Vagina (tissue), 2 donors: ENCODE measurements at places on chromosomes 1 and 21. TPM values are rescaled to one million over a fixed set of nuclear protein-coding genes. Genes with fewer than 3 reads are reported as not detected.

- no peak overlapping the region for H3K27ac ChIP-seq
- H3K36me3 ChIP-seq = no peaks in the 10 kb centered on the region
- no peak for DNase-seq
- no peaks in the 10 kb centered on the region for H3K27me3 ChIP-seq
- no peak overlapping the region for H3K4me3 ChIP-seq
Observed at GRCh38 chr1:228304225-228304624, 96.4 kb downstream of the OBSCN start.

DNA sequence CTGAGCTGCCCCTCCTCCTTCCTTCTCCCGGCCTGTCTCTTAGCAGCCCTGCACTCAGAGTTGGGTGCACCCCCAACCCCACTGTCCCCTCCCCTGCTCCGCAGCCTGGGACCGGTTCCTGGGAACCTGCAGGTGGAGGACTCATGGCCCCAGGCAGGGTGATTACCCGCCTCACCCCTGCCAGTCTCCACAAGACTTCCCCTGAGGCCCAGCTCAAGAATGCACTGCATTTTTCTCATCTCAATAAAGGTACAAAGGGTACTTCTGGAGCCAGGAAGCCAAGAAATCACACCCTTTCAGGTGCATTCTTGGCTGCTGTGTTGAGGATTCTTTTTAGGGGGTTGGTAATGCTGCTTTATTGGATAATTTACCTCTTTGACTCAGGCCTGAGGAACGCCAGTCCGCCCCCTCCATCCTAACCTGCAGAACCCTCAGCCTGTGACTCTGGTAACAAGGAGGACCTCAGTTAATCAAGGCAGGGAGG, 126.3 kb upstream of the TMPRSS2 start:
- no peaks in the 10 kb centered on the region for H3K27me3 ChIP-seq
- no peak for DNase-seq
- no peaks in the 10 kb centered on the region for H3K36me3 ChIP-seq
- peaks cover 24% of the 10 kb centered on the region for H3K4me1 ChIP-seq
- H3K27ac ChIP-seq = no peak overlapping the region

- no peak for DNase-seq
- H3K27ac ChIP-seq = no peak overlapping the region
- no peaks in the 10 kb centered on the region for H3K27me3 ChIP-seq
- peaks cover 6% of the 10 kb centered on the region for H3K4me1 ChIP-seq
- H3K36me3 ChIP-seq = no peaks in the 10 kb centered on the region
- no peak overlapping the region for H3K4me3 ChIP-seq
Observed at GRCh38 chr1:179305450-179305849, 11.9 kb downstream of the SOAT1 start.

DNA sequence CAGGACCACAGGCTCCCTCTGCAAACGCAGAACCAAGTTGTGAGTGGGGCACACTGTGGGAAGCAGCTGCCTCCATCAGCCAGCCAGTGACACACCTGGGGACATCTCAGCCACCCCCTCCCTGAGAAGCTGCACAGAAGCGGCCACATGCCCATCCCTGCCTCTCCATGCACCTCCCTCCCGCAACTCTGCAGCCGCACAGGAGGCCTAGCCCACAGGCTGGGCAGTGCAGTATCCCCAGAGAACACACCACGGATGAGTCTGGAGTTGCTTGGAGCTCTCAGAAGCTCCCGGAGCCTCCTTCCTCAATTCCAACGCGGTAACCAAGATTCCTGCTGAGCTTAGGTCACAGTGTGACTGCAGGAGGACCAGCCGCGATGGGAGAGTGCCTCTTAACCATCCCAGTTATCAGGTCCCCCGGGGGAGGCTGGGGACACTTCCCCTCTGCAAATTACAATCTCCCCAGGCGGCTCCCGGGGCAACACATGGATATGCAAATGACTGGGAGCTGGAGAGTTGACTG, 1.2 kb upstream of the WNT3A start:
- no peaks in the 10 kb centered on the region for H3K36me3 ChIP-seq
- H3K27ac ChIP-seq = no peak overlapping the region
- H3K4me3 ChIP-seq = no peak overlapping the region
- no peaks in the 10 kb centered on the region for H3K27me3 ChIP-seq
- peak; percentile 74 for DNase-seq

Gene SDC3
- total RNA-seq = 20.1 TPM

DNA sequence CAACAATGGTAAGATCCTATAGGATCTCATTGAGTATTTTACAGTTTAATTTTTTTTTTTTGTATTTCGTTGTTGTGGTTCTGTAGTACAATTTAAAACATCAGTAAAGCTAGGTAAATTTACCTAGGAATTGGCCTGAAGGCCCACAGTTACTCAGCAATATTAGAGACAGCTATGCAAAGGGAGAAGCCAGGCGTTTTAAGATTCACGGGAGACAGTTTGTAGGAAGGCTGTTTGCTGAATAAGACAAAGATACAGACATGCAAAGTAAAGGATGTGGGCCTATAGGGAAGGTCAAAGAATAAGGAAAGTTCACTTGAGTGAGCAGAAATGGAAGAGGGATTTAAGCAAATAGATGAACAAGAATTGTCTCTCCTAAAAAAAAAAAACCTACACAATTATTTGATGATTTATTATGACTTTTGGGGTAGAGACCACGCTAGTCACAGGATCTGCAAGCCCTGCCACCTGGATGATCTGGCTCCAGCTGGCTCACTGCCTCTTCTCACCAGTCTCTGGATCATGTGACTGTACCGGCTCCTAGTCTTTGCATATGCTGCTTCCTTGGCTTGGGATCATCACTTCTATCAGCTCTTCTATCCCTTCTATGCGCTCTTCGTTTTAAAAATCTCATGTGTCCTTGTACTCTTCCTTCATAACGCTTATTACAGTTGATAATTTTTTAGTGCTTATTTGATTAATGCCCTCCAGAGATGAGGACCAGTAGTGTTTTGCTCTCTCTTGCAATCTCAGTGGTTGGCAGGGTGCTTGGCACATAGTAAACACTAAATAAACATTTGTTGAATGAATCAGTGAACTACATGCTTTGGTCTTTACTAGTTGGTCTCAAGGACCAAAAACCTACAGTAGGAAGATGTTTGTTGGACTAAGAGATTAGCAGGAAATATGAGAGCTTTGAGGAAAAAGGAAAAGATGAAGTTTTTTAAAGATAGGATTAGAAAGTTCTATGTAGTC, 14.1 kb downstream of the DYRK1A start:
- no peaks in the 10 kb centered on the region for H3K27me3 ChIP-seq
- peaks cover 86% of the 10 kb centered on the region for H3K4me1 ChIP-seq
- no peak overlapping the region for H3K27ac ChIP-seq
- no peaks in the 10 kb centered on the region for H3K36me3 ChIP-seq
- no peak for DNase-seq

GRCh38 chr21:34695434-34695833, 26.6 kb downstream of the CLIC6 start:
- no peaks in the 10 kb centered on the region for H3K36me3 ChIP-seq
- no peaks in the 10 kb centered on the region for H3K27me3 ChIP-seq
- H3K4me3 ChIP-seq = no peak overlapping the region

DNA sequence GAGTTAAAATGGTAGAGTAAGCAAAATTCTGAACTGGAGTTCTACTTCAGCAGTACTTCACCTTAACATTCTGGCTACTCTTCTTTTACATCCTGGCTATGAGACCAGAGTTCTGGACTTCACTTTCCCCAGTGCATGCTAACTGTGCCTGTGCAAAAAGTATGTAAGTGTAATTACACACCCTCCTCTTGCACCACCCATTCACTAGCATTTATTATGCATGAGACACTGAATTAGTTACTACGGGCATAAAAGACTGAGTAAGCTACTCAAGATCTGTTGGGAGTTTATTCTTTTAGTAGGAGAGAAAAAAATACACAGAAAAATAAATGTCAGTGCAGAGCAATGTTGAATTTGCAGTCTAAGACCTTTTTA, 87.2 kb downstream of the GIPC2 start:
- H3K27ac ChIP-seq = no peak overlapping the region
- H3K36me3 ChIP-seq = no peaks in the 10 kb centered on the region
- no peaks in the 10 kb centered on the region for H3K27me3 ChIP-seq
- no peak for DNase-seq
- H3K4me3 ChIP-seq = no peak overlapping the region

DNA sequence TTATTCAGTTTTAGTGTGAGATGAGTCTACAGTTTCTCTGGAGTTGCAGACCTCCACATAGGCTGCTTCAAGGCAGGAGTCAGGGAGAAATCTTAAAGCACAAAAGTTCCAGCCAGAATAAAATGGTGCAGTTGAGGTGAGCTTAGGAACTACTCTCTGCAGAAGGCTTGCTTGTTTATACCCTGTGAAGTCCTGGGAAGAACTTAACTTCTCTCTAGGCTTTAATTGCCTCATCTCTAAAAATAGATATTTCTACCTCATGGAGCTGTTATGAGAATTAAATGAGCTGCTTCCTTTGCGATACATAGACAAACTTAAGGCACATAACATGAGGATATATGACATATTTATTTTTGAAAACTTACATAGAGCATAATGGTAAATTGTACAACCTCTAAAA, 286.2 kb downstream of the GPATCH2 start:
- no peaks in the 10 kb centered on the region for H3K4me1 ChIP-seq
- no peak for DNase-seq
- H3K27ac ChIP-seq = no peak overlapping the region
- no peaks in the 10 kb centered on the region for H3K36me3 ChIP-seq

DNA sequence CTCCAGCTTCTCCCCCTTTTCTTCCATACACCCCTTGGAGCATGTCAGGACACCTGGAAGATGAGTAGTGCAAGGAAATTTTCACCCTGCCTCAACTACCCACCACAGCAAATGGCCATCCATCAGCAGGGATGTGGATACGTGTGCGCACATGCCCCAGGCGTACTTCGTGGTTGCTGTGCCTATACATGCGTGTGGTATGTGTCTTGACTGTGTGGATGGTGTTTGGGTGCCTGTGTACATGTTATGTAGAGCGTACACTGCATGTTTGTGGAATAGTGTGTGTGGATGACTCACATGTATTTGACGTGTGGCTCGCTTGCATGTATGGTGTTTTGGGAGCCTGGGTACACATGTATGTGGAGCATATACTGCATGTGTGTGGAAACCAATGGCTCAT, 158.5 kb downstream of the RRAGC start:
- peak; percentile 71 for DNase-seq
- H3K27me3 ChIP-seq = no peaks in the 10 kb centered on the region
- no peak overlapping the region for H3K27ac ChIP-seq
- H3K4me1 ChIP-seq = no peaks in the 10 kb centered on the region
- no peaks in the 10 kb centered on the region for H3K36me3 ChIP-seq
- no peak overlapping the region for H3K4me3 ChIP-seq

DNA sequence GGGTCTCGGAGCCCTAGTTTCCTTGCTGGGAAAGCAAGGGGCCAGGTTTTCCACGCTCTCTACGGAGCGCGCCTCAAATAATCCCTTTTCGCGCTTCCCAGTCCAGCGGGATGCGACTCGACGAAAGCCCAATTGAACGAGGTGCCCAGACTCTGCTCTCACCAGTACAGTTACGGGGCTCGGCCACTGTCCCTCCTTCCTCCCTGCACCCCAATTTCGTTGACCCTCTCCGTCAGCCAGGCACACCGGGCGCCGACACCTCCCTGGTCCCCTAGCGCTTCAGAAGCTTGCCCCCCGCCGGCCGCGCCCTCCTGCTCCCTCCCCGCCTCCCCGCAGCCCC, 389 bp downstream of the SEMA6C start:
- H3K36me3 ChIP-seq = no peaks in the 10 kb centered on the region
- no peak for DNase-seq
- H3K27ac ChIP-seq = peak overlapping the region; percentile 64
- no peaks in the 10 kb centered on the region for H3K27me3 ChIP-seq

- peaks cover 48% of the 10 kb centered on the region for H3K4me1 ChIP-seq
- DNase-seq = no peak
Observed at GRCh38 chr1:160204526-160205241, 500 bp upstream of the PEA15 start.

DNA sequence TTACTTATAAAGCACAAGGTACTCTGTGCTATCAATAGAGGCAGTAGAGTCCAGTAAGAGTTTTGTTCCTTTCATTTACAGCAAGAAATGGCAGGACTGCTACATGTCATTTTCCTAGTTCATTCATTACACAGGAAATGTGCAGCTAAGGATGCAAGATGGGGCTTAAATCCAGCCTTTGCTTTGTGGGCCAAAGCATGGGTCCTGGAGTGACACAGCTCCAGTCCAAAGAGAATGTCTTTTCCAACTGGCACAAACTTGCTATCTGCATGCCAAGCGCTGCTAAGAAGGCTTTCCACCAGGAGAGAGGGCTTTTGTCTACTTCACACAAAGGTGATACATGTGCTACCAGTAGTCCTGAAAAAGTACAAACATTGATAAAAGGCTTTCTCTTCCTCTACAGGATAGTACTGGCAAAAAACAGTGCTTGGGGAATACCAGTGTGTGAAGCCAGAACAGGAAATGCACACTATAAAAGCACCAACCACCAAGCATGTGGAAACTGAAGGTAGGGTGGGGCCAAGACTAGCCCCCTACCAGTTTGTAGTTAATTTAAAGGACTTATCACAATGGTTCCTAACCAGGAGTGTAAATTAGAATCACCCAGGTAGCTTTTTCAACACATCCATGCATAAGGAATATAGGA, 68.7 kb downstream of the ARID4B start:
- no peak for DNase-seq
- H3K4me3 ChIP-seq = no peak overlapping the region
- peaks cover 35% of the 10 kb centered on the region for H3K4me1 ChIP-seq
- H3K27ac ChIP-seq = no peak overlapping the region
- H3K36me3 ChIP-seq = no peaks in the 10 kb centered on the region

Gene CD52
- 8.1 TPM for total RNA-seq

DNA sequence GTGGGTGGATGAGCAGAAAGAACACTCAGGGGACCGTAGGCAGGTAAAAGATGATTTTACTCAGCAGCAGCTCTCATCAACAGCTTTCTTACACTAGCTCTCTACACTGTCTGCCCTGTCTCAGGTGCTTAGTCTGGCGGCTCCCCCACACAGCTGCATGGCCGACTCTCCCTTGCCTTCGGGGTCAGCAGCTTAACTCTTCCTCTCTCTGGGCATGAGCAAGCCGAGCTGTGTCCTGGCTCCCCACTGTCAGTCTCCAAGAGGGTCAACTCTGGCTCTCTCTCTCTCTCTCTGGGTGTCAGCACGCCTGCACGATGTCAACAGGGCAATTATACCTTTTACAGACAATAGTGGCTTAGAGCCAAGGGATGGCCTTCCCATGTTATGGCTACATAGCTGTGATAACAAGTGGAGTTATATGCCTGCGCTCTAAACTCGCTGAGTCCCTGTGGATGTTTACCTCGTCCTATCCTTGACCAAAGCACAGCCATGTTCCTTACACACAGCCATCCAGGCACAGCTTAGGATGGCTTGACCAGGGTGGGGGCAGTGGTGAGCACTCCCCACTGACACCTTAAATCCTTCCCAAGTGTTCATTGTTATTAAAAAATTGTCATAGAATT, 3.1 kb upstream of the BCL10 start:
- no peaks in the 10 kb centered on the region for H3K27me3 ChIP-seq
- peak overlapping the region; percentile 94 for H3K27ac ChIP-seq
- peaks cover 51% of the 10 kb centered on the region for H3K4me1 ChIP-seq
- no peaks in the 10 kb centered on the region for H3K36me3 ChIP-seq
- DNase-seq = no peak

Gene SFN
- total RNA-seq = 406 TPM

Gene DHRS3
- total RNA-seq = 111 TPM

Gene OR2T35
- total RNA-seq = not detected

GRCh38 chr1:12032161-12032621, 12.9 kb downstream of the MIIP start:
- H3K27me3 ChIP-seq = no peaks in the 10 kb centered on the region
- H3K4me3 ChIP-seq = no peak overlapping the region
- no peak for DNase-seq
- H3K4me1 ChIP-seq = no peaks in the 10 kb centered on the region
- H3K27ac ChIP-seq = no peak overlapping the region
